ENCODE measurements at places on chromosomes 11 and 22.
A peak's percentile ranks its signal among the peaks of the same experiment; 100 is the strongest.

DNA sequence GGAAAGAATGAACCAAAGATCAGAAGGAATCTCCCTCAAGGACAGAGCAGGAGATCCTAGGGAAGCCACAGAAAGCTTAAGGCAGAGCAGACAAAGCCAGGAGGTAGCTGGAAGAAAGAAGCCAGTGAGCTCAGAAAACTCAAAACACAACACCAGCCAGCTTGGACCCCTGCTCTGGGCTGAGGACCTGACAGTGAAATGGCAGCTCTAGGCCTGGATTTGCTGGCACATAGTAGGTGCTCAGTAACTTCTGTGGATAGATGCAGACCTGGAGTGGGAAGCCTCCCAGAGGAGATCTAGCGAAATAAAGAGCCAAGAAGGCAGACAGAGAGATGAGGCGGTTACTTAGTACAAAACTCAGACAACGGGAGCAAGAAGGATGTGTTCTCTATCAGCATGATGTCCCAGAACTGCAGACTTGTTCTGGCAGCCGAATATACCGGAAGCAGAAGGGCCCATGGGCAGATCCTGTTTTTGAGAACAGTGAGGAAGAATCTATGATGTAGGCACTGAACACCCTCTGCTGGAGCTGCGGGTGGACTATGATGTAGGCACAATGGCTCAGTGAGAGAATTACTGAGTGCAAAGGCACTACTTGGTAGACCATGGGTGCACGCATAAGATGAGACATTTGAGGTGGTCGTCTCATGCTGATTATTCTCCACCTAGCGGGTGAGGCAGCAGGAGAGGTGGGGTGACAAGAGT lies 4.8 kb downstream of the ROBO4 start:
- no peak for DNase-seq

GRCh38 chr11:11440144-11440543 lies 87.1 kb upstream of the CSNK2A3 start:
- DNase-seq = no peak

DNA sequence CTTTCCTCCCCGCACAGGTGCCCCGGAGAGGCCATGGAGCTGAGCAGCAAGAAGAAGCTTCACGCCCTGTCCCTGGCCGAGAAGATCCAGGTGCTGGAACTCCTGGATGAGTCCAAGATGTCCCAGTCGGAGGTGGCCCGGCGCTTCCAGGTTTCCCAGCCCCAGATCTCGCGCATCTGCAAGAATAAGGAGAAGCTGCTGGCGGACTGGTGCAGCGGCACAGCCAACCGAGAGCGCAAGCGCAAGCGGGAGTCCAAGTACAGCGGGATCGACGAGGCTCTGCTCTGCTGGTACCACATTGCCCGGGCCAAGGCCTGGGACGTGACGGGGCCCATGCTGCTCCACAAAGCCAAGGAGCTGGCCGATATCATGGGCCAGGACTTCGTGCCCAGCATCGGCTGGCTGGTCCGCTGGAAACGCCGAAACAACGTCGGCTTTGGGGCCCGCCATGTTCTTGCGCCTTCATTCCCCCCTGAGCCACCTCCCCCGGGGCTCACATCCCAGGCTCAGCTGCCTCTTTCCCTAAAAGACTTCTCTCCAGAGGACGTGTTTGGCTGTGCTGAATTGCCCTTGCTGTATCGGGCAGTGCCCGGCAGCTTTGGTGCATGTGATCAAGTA lies 1.3 kb downstream of the TIGD3 start:
- DNase-seq = no peak

DNA sequence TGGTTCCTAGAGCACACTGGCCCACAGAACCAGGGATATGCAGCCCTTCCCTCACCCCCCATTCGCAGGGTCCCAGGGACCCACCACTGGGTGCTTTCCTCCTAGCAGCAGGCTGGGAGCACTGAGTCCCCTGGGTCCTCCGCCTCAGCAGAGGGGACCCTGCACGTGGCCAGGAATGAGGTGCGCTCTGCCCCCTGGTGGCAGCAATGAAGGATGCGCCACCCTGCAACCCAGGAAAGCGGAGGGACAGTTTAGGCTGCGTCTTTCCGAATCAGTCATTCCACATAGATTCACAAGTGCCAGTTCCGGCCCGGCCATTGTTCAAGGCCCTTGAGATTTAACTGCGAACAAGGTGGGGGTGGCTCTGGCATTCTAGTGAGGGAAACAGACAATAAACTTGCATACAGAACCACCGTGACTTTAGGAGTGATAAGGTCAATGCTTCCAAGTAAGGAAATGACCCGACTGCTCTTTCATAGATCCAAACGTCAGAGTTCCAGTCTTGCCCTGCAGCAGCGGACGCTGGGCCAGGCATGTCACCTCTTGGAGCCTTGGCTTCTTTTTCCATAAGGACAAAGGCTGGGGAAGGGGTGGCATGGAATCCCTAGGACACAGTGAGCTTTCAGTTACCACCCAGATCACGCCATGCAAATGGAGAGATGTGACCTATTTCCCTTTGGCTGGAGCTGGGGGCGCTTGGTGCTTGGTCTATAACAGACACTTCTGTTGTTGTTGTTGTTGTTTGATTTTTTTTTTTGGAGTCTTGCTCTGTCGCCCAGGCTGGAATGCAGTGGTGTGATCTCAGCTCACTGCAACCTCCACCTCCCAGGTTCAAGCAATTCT lies 7.7 kb downstream of the RIN1 start:
- DNase-seq = peak; percentile 71

GRCh38 chr11:123363556-123363955 lies 66.5 kb upstream of the GRAMD1B start:
- no peak for DNase-seq

- no peak for DNase-seq
Observed at GRCh38 chr11:93736129-93736528, 5.2 kb downstream of the TAF1D start.

All from neuronal stem cell (in vitro differentiated cells).